A549 (cell line): ENCODE measurements at places on chromosomes 7 and 10.

DNA sequence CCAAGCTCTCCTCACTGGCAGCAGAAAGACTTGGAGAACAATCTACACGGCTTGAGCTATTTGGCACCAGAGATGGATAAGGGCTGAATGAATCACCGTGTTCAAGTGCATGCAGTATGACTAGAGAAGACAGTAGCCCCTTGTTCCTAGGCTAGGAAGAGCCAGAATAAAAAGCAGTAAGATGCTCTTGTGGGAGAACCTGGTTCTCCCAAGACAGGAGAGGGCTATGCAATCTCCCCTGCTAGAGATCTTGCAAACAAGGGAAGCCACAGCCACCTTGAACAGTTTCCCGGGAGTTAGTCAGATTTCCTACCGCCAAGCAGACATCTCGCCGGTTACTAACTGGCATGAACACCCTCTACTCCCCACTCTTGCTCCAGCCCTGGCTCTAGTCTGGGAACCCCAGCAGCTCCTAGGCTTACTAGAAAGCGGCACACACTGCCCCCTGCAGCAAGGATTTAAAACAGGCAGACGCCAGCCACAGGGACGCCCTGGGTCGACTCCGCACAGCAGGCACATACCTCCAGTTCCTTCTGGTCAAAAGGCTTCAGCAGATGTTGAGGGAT lies 107.3 kb downstream of the SMURF1 start:
- DNase-seq = peak; percentile 55

DNA sequence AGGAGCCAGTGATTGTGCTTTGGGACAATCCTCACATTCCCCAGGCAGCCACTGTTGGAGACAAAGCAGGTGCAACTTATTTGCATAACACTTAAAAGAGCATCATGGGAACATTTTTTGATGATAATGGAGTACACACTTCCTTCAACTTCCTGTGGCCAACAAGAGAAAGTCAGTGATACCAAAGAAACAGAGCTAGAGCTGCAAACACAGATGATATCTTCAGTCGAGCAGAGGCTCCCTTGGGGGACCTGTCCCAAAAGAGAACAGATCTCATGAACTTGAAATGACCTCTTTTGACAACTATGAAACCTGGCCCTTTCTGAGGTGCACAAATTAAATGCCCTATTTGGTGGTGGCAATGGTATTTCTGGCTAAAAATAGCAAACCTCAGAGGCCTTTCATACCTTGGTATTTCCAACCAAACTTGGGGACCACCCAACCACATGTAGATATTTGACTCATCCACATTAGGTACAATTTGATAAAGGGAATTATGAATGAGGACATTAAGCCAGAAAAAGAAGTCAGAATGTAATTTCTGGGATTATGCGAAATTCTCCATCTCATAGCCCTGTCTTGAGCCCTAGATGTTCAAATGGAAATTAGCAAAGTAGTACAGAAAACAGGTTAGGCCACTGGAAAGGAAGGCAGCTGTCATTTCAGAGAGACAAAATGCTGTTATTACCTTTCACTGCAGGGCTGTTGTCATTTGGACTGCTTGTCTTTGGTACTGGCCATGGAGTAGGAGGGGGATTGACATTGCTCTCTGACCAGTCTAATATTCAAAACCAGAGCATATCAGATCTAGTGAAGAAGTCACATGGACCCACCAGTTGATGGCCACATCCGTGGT lies 146.2 kb downstream of the ICA1 start:
- DNase-seq = no peak

- DNase-seq = no peak
Observed at GRCh38 chr7:83579740-83580139, 69.2 kb downstream of the SEMA3E start.

DNA sequence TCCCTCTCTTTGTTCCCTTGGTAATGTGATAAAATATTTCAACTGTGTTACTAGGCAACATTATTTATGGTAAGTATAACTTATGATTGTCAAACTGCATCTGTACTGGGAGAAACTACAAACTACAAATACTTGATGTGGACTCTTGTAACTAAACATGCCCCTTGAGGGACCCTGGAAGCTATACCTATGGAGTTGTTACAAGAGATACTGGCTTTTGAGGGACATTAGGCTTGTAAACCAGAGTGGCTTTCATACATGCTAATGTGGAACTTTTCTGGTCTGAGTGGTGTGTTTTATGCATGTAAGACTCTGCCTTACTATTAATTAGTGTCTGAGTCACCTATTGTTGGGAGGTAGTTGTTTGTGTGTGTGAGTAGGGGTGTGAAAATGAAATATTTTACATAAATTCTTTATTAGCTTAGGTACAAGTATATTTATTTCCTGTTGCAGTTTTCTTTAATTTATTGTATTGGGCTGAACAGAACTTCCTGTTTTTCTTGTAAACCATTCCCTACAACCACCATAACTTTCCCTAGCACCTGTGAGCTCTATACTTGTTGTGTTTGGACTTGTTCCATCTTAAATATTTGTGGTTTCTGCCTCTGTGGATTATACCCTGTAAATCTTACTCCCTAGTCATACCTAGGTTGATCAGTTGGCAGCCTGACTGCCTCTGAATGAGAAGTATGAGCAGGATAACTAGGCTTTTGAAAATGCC lies 49.8 kb downstream of the STK31 start:
- peak; percentile 16 for DNase-seq
